Activated CD4-positive, alpha-beta T cell treated with anti-CD3 and anti-CD28 coated beads, Interleukin-2, amount 50 U/mL, for 1 hour (primary cell): ENCODE measurements at places on chromosomes 2 and 18.

DNA sequence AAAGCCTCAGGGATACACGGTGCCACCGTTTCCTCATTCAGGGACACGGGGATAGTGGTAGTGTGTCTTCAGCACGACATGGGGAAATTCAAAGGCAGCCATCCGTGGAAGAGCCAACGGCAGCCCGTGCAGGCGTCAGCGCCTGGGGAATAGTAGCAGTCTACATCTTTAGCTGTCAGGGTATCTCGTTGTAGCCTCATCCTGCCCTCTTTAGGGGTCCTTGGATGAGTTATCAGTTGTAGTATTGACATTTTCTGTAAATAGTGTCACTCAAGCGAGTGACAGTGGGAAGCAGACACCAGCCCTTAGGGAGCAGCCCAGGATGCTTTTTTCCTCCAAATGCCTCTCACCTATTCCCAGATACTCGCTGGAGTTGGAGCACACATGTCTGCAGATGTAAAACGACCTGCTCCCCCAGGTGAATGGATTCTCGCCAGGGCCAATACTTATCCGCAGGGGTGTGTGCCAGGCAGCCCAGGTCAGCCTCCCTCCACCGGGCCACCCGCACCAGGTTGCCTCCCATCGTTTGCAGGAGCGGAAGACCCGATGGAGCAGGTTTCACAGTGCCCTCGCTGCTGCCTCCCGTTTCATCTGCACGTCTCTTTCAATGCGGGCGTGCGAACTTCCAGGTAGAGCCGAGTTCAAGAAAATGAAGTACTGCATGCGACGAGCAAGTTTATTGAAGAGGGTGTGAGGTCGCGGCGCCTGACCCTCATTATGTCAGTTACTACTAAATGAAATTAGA lies 41.0 kb downstream of the AGAP1 start:
- DNase-seq: no peak

GRCh38 chr2:72023678-72024390 lies 123.8 kb downstream of the CYP26B1 start:
- DNase-seq: no peak

- DNase-seq: no peak
These were observed 111.5 kb downstream of the MTCL1 start for GRCh38 chr18:8816816-8817215.

DNA sequence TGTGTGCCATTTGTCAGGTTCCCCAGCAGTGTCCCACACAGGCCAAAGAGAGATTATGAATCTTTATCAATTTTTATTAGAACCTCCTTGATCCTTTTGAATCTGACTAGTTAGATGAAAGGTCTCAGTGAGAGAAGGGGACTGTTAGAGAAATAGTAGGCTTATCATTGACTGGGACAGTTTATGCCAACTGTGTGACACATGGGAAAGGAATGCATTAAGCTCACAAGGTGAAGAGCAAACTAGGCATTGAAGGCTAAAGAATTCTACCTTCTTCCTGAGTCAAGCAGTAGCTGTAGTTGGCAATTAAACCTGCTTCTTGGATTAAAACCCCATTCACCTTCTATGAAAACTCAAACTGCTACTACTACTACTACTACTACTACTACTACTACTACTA lies 389.6 kb upstream of the CDH19 start:
- DNase-seq: no peak

DNA sequence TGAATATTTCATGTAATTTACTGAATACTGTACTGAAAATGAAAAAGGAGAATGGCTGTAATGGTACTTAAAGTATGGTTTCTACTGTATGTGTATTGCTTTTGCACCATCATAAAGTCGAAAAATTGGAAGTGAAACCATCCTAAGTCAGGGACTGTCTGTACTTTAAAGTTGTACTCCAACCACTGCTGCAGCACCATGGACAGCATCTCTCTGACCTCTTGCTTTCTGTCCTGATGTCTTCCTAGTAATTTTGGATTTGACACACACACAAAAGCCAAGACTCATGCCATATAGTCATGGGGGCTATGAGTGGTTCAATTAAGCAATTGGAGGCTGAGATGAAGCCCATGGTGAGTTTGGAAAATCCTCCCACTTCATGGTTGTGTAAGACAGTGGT lies 256.3 kb upstream of the PKDCC start:
- no peak for DNase-seq

- no peak for DNase-seq
These were observed 74.4 kb upstream of the CYP20A1 start for GRCh38 chr2:203164311-203164935.

DNA sequence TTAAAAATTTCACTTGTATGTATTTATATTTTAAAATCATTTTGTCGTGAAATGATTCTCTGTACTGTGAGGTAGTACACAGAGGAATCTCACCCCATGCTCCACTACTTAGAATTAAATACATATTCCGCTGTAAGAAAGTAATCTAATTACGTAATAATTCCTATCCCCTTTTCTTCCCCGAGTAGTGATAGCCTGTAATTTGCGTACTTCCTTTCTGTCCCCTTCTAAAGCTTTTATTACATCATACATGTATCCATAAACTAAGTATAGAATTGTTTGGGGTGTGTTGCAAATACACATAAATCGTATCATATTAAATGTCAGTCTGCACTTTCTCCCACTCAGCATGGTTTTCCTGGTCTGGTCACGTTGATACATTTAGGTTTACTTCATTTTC lies 12.4 kb upstream of the CHCHD5 start:
- DNase-seq: no peak

- no peak for DNase-seq
These were observed 138.1 kb downstream of the SETBP1 start for GRCh38 chr18:44818668-44819403.

DNA sequence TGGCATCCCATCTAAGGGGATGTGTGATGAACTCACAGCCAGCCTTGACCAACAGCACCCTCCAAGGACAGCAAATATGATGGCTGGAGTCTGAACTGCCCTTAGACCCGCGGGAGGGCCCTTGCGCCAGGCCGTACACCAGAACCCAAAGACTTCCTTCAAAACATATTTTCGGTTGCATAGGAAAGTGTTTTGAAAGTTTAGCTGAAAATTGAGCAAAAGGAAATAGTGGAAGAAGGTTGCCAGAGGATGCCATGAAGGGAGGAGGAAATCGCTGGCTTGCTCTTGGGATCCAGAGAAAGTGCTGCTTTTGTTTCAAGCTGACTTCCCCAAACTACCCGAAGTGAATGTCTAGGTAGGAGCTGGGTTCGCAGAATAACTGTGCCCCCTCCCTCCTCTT lies 61.3 kb downstream of the IL1R2 start:
- DNase-seq: no peak

- no peak for DNase-seq
These were observed 73.3 kb upstream of the ACKR3 start for GRCh38 chr2:236496340-236496739.

DNA sequence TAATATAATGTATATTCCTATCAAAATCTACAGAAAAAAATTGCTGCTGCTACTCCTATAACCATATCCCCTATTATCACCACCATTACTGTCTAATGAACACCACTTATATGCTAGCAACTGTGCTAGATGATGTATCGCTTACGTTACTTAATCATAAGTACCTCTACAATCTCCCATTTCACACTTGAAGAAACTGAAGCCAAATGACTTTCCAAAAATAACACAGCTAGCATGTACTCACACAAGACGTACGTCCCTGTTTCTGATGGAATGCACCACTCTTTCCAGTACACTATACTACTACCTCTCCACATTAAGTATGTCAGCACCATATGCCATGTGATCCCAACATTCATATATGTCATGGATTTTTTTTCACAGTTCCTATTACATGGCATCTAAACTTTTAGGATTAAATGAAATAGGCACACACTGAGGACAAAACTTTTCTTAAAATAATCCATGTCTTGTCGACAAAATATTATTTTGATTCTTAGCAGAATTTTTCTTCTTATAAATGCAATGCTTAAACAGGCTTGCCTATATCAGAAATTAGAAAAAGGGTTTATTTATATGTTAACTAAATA lies 112.8 kb downstream of the NBAS start:
- no peak for DNase-seq

DNA sequence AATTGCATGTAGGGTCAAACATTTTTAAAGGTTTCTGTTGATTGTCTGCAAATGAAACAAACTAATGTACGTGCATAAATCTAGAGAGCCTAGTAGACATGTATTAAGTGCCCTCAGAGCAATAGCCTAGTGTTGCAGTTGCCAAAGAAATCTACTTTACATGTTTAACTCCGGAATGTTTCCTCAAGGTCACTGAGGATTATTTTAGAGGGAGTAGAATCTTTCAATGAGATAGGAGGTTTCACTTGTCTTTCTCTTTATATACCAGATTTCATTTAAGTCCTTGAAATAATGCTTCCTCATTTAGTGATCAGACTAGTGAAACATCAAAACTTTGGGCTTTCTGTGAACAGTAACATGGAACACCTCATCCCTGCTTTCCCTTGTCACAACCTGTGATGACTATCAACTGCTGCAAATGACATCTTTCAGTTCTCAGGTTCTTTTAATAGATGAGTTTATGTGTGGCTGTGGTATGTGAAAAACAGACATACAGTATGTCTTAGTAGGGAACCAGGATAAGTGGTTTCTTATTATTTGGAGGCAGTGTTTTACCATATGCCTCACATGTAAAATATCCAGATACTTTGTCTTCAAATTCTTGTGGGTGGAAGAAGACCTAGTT lies 5.5 kb downstream of the UBE2E3 start:
- no peak for DNase-seq

DNA sequence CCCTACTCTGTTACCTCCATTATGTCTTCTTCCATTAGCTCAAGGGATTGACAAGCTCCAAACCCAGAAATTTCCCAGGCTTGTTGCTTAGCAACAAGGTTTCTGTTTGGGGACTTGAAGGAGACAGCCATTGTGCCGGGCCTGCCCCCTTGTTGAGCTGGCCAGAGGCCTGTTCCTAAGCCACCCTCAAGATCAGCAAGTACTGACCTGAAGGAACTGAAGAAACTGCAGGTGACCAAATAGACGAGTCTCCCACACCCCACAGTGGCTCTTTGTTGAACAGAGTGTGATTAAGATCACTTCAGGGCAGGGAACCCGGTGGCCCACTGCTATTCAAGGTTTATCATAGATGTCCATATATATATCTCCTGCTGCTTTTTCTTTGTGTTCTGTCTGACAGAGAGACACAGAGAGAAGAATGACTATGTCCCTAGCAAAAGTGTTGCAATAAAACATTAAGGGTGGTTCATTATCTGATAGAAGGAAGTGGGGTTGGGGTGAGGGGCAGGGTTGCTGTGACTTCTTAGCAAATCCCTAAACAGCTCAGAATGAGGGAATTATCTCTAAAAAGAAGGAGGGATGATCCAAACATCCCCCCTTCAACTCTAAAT lies 69.2 kb downstream of the RNF144A start:
- no peak for DNase-seq

GRCh38 chr2:121771976-121772742 lies 16.7 kb downstream of the TSN start:
- DNase-seq: no peak

- DNase-seq: no peak
These were observed 28.6 kb downstream of the RBMS1 start for GRCh38 chr2:160465002-160465401.

DNA sequence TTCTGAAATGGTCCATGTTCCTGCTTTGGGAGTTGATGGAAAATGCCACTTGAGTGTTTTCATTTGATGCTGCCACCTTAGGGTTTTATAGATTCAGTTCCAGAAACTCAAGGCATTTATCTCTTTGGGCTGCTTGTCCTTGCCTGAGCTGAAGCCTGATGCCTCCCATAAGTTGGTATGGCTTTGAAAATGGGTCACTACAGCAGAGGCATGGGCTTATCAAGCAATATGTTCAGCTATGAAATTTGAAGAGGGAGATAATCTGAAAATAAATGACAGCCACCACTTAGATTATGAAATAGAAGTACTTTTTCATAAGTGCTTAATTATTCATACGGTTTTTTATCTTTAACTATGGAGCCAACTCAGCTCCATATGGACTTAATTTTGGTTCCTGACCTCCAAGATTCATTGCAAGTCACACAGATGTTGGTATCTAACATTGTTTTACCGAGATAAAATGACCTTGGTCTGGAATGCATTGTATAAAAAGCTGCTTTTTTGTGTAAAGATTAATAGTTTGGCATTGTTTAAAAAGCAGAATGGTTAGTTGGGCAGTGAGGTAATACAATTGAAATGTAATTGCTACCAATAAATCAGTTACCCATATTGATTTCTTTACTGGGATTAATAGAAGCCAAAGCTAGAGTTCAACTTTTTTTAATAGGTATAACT lies 4.5 kb downstream of the SLC14A1 start:
- no peak for DNase-seq

DNA sequence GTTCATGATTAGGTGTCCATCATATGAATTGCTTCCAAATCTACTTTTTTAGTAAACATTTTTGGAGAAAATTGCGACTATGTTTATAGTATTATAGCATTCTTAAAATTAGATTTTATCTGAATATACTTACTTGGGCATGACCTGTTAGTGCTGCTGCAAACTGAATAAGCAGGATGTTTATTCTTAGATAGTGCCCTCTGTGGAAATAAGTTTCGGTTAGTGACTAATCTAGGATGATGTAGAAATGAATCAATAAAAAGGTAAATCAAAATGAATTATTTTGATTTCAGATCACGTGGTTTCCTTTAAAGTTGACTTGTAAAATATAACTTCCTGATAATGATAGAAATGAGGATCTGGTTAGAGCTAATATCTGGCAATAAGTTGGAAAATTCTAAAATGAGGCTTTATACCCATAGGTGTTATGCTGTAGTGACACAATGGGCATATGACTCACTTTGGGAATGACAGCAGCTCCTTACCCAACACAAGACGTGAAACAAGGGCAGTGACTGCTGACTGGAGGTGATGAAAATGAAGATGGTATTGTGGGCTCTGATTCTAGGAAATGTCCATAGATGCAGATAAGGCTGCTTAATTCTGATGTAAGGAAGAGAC lies 165.8 kb upstream of the TCF4 start:
- no peak for DNase-seq

DNA sequence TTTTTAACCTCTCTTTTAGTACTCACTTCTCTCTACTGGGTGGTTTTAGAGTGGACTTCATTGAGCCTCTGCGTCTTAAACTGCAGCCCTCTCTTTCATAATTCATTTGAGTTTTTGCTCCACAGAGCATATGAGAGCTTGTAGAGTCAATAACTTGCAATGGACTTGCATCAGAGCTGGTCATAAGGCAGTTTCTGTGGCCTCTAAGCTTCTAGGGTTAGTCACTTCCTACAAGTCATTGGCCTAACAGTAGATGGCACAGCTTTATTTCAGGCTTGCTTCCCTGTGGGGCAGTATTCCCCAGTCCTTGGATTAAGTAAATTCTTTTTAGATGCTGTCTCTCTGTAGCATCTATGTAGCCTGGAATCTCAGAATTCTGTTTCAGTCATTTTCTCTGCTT lies 1435.7 kb downstream of the LRP1B start:
- DNase-seq: no peak
